ENCODE measurements at places on chromosomes 6 and 20.

DNA sequence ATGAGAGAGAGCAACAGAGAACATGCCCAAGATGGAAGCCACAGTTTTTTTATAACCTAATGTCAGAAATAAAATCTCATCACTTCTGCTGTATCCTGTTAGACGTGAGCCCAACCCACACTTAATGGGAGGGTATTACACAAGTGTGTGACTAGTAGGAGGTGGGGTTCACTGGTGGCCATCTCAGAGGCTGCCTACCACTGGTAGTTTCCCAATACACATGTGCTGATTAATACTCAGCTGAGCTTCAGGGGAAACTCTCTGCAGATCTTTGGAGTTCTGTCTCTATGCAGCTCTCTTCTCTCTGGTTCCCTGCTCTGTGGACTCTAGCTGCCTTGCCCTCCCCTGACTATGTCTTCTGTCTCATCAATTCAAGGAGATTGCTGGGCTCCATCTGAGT is 35.7 kb downstream of the CNBD2 start:
- DNase-seq: no peak

- DNase-seq: no peak
Measured at GRCh38 chr6:80209430-80209829, 103.0 kb downstream of the BCKDHB start.

DNA sequence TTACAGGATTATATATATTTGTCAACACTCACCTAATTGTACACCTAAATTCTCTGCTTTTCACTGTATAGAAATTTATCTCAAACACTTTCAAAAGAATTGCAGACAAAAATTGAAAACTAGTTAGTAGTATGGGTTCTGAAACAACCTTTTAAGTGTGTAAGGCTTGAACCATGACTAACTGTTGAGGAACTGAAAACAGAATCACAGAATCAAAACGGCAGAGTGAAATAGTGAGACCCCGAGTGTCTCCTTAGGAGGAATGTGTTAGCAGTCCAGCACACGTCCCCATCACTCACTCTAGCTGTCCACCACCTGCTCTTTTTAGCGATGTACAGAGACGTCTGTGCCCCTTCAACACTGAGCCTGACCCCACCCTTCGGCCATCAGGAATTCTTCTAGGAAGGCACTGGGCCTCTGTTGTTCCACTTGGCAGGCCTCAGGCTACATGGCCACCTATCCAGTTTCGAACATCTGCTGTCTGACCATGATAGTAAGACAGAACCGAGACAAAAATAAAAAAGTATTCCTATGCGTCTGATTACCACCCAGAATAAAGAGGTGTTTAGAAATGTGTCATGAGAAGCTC is 227.4 kb downstream of the C6orf118 start:
- no peak for DNase-seq

GRCh38 chr20:32810941-32811340 is 8.8 kb upstream of the MAPRE1 start:
- no peak for DNase-seq

DNA sequence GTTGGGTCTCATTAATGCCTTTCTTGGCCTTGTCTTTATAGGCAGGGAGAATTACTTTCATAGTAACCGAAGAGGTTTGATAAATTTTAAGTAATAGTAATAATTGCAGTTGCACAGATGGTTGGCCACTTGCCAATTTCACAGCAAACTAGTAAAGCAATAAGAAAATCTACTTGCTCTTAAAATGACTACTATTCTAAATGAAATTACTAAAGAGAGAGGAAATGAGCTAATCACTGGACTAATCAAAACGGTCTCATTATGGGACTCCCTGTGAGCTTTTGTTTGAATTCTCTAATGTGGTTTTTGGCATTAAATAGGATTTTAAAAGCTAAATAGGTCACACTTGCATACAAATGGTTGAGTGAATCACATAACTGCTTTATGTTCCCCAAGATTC is 227.4 kb upstream of the PLN start:
- no peak for DNase-seq

DNA sequence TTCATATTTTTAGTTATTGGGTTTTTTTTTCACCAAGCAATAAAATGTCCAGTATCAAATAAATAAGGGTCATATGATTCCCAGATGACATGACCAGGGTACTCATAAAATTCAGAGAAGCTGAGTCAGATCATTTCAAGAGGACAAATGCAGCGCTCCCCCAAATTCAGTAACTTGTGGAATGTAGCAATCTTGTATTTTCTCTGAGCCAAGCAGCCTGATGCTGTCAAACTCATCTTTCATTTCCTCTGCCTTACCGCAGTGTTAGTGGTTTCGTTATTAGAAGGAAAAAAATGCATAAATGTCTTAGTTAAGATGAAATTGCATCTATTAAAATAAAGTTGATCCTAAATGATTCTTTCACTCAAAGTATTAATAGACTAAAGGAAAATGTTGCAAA is 57.8 kb upstream of the EDN1 start:
- no peak for DNase-seq

GRCh38 chr6:106315765-106316374 is 9.7 kb downstream of the ATG5 start:
- DNase-seq: no peak

- DNase-seq: no peak
Measured at GRCh38 chr6:121816906-121817540, 381.6 kb downstream of the GJA1 start.

DNA sequence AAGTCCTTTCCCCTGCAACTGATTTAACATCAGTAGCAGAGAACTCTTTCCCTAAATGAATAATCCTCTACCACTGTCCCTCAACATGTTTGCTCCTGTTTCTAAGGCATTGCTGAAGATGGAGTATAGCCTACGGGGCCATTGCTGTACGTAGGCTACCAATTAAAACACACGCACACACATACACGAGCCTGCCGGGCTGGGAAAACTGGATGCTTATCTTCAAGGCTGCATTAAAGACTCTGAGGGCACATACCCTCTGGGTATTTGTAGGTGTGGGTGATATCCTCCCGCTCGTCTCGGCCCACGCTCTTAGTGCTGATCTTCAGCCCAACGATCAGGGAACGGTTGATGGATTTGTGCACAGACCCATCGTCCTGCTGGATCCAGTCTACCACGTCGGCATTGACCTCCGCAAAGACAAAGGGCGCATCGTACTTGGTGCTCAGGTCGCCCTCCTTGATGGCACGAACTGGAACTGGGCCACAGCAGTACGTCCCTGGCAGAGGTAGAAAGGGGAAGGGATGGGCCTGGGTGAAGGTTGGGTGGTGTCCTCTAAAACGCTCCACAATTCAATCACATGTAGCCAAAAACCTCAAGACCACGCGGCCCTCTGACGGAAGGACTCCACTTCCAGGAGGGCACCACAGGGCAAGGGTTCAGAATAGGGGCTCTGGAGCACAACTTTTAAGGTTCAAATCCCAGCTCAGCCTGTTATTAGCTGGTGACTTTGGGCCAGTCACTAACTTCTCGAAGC is 25.7 kb downstream of the TGM2 start:
- DNase-seq: no peak

DNA sequence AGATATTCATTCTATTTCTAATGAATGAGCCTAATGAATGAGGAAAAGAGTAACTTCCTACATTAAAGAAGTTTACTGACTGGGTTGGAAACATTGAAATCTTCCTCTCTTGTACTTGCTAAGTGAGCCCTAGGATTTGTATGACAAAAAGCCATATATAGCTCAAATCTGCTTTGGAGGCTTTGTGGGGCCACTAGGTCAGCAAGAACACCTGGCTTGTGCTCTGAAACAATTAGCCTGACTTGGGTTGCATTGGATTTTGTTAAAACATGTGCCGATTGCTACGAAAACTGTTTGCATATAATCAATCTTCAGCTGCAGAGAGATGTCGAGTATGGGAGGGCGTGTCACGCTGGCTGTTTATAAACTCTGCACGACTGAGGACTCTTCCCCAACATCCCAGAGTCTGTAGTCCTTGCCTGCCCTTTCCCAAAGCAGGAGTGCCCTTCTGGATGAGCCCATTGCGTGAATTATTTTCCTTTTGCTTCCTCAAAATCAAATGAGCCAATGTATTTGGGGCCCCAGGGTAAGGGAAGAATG is 684.8 kb downstream of the DHX35 start:
- DNase-seq: no peak

DNA sequence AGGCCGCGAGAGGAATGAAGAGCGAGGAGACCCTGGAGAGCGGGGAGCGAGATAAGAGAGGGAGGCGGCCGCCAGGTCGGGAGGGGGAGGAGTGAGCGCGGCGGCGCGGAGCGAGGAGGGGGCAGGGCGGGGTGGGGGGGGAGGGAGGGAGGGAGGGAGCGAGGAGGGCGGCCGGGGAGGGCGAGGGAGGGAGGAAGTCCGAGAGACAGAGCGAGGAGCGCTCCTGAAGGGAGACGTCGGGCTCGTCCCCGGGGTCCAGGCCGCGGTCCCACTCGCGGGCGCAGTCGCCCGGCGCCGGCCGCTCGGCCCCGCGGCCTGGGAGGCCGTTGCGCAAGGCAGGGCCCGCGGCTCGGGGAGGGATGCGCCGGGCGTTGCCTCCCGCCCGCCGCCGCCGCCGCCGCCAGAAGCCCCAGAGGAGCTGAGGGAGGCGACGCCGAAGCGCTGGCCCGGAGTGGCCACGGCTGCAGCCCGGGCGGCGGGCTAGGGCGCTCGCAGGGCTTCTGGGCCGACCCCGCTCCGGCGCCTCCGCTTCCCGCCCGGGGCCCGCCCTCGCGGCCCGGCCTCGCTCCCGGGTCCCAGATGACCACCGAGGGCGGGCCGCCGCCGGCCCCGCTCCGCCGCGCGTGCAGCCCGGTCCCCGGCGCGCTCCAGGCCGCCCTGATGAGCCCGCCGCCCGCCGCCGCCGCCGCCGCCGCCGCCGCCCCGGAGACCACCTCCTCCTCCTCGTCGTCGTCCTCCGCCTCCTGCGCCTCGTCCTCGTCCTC is at the start of gene FOXF2:
Gene FOXF2, plus strand, starts transcription at position 208 of the 764 bp plus-strand sequence. Its CDS starts 372 bp downstream, at position 580.
- no peak for DNase-seq

DNA sequence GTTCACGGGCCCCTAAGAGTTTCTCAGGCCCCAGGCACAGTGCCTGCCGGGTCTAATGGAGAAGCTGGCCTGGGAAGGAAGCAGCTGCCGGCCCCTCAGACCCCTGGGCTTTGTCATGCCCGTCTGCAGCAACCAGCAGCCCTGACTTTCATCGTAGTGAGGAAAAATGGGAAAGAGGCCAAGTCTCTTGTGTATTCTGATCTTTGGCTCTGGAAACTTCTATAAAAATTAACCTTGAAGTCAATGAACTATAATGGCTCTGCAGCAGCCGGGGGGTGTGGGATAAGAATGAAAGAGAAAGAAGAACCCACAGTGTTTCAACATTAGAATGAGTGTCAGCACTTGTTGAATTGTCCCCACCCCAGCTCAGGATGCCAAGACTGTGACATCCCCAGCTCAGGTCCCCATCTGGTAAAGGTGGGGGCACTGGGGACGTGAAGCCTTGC is 12.9 kb downstream of the TGM2 start:
- no peak for DNase-seq

DNA sequence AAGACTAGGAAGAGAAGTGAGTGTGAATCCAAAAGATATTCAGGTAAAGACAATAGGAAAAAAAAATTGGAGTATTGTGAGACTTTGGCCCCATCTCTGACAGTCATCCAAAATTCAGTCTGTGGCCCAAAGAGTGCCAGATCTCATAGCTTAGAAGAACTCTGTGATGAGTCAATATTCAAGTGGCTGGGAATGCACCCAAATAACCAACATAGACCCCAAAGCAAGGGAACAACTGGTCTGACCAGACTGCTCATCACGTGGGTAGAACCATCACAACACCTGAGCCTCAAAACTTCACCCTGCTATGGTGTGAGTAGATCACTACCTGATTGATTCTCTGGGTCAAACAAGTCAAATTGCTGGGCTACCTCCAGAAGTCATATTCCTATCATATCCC is 51.1 kb upstream of the TRDN start:
- no peak for DNase-seq

- DNase-seq: no peak
Measured at GRCh38 chr6:68628161-68628560, 6.9 kb upstream of the ADGRB3 start.

DNA sequence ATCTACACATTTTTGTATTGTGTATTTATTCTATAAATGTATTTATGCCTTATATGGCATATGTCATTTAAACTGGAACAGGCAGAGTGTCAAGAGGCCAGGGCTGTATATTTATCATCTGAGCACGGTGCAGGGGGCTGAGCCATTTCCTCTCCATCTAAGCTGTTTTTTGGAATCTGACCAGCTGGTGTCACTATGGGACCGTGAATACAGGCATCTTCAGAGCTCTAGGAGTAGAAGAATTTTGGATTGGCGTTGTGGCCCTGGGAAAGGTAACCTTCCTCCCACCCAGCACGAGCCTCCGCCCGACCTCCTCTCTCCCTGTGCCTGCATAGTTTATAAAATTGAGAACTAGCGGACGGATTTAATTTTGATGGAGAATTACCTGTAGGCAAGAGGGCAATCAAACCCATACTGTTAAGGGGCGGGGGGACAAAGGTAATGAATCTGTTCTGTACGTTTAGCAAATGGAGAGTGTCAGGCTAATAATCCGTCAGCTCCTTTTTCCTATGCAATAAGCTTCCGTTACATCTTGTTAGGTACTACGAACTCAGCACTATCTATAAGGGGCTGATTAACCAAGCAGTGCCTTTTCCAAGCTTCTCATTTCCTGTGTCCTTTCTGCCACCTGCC is 29.0 kb upstream of the EEF1E1 start:
- no peak for DNase-seq

DNA sequence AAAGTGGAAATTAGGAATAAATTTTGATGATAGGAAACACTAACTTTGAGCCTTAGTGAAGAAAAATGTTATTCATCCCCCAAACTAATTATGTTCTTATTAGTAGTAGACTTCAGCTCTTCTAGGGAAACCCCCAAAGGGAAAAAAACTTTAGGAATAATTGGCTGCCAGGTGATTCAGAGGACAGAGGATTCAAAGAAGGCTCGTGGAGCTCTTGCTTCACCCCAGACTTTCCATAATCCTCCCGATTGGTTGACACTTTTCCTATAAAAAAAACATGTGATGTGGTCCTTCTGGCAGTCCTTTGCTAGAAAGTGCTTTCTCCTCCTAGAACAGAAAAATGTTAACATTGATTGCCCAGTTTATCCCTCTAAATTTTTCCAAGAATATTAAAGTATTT is 5.6 kb upstream of the CCDC170 start:
- no peak for DNase-seq

- DNase-seq: no peak
Measured at GRCh38 chr6:29510202-29510601, 22.4 kb upstream of the MAS1L start.

- DNase-seq: no peak
Measured at GRCh38 chr6:94341173-94341572, 921.8 kb upstream of the EPHA7 start.

GRCh38 chr6:35061651-35062410 is 79.3 kb downstream of the TCP11 start:
- no peak for DNase-seq

- DNase-seq: no peak
Measured at GRCh38 chr6:14077193-14077867, 40.2 kb upstream of the CD83 start.

GRCh38 chr6:41635365-41635764 is 2.9 kb upstream of the MDFI start:
- no peak for DNase-seq

Measured in stimulated activated CD8-positive, alpha-beta memory T cell treated with anti-CD3 and anti-CD28 coated beads, Interleukin-7, amount 100 ng/mL, for 1 hour (primary cell).